Lung microvascular endothelial cell (primary cell): ENCODE measurements at places on chromosomes 11 and 22. TPM values are rescaled to one million over a fixed set of nuclear protein-coding genes. Genes with fewer than 3 reads are reported as not detected.

TBX10 gene
- not detected in 2 replicates for total RNA-seq

GALR3 gene
- not detected in 2 replicates for total RNA-seq

PNPLA3 gene
- total RNA-seq: 0.60 and 1.1 TPM in 2 replicates

C11orf87 gene
- not detected in 2 replicates for total RNA-seq

CD3D gene
- not detected in 2 replicates for total RNA-seq

BEST1 gene
- under 0.01 TPM in 1 of 2 replicates, not detected in the other for total RNA-seq

DEUP1 gene
- total RNA-seq: not detected in 2 replicates

DNA sequence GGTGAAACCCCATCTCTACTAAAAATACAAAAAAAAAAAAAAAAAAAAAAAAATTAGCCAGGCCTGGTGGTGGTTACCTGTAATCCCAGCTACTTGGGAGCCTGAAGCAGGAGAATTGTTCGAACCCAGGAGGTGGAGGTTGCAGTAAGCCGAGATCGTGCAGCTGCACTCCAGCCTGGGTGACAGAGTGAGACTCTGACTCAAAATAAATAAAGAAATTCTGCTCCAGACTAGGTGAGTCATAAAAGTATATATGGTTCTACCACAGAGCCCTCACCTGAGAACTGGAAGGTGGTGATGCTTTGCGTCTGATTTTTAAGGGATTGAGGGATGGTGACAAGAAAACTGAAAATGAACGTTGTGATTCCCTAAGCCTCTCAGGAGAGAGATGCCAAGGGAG lies 58.4 kb downstream of the NTM start:
- DNase-seq: no peak

GRCh38 chr11:12376259-12377081 lies 901 bp upstream of the PARVA start:
- DNase-seq: peak; percentile 45

DNA sequence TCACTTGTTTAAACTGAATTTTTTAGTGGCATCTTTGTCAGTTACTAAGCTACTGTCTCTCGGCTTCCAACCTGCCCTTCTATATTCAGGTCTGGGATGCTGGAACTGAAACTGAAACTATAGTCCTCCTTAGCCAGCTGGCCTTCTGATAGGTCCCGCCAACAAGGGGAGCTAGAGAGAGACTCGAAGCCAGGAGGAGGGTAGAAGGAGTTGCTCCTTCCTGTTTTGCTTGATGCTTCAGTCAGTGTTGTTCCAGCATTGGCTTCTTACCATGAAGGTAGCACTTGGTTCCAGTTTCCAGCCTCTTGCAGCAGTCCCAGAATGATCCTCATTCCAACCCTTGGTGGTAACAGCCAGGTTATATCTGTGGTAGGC lies 32.9 kb upstream of the HORMAD2 start:
- DNase-seq: no peak

- DNase-seq: no peak
These were observed 497.2 kb downstream of the BUD13 start for GRCh38 chr11:116275635-116276034.

DNA sequence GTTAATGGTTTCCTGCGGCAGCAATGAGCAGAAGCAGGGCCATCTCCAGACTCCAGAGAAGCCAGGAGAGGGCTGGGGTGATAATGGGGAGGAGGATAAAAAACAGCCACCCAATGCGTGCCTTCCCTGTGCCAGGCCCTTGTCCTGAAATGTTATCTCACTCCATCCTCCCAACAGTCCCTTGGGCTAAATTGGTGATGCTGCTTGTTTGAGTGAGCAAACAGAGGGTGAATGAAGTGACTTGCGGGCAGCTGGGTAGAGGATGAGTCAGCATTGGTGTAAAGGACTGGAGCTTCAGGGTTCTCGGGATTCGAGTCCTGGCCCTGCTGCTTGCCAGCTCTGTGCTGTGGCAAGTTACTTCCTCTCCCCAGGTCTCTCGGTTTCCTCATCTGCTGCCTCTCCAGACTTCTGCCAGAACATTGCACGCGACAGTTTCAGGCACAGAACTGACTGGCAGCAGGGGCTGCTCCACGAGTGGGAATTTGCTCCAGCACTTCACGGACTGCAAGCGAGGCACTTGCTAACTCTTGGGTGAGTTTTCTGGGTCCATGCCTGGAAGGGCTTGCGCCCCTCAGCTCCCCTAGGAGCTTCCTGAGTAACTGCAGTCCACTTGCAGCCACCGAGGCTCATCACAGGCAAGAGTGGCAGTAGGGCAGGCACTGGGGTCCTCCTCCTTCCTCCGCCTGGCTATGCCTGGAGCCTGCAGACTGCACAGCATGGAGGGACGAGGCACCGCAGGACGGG lies at the start of gene P2RY6:
P2RY6 (plus strand) TSS at position 403 of the 744 bp plus-strand sequence. CDS start 24,181 bp downstream, outside the sequence.
- no peak for DNase-seq

DNA sequence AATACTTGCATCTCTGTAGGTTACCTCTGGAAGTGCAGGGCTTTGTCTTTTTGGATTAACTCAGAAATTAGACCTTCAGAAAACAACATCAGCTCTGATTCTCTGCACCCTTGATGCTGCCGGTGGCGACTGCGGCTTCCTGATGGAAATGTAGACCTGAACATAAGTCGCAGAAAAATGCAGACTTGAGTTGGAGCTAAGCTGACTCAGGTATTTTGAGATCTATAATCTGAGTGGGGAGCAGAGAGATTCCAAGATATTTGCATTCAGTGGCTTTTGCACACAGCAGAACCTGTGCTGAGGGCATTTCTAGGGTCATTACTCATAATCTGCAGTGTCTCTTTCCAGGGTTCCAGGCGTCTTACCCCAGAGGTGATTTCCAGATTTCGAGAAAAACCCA lies 18.7 kb upstream of the NFAM1 start:
- no peak for DNase-seq

GRCh38 chr11:44329472-44330230 lies 19.7 kb upstream of the ALX4 start:
- no peak for DNase-seq

GRCh38 chr11:67382276-67383136 lies 9.1 kb upstream of the CLCF1 start:
- DNase-seq: peak; percentile 77

DNA sequence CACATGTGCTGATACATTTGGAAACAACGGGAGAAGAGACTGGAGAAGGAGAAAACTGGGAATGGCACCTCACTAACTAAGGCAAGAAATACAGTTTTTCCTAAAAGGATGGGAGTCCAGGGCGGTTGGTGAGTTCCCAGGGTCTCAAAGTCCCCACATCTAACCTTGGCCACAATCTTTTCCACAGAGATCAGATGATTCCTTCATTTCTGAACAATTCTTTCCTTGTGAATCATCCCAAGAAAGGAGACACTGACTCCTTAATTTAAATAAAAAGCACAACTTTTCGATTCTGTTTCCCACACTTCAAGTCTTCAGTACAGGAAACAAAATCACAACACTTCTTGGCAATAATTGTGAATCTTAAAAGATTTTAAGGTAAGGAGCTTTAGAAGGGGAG lies 384.7 kb downstream of the DCDC1 start:
- no peak for DNase-seq

- peak; percentile 85 for DNase-seq
These were observed 921 bp downstream of the C1QTNF5 start for GRCh38 chr11:119339589-119340334.

- DNase-seq: no peak
These were observed 62.2 kb downstream of the MICAL2 start for GRCh38 chr11:12172493-12173013.

GRCh38 chr11:45772449-45772774 lies 32.5 kb upstream of the SLC35C1 start:
- DNase-seq: no peak

- no peak for DNase-seq
These were observed 17.4 kb upstream of the ACR start for GRCh38 chr22:50720301-50721256.
